ENCODE measurements at places on chromosomes 12 and 14. TPM values are rescaled to one million over a fixed set of nuclear protein-coding genes. Genes with fewer than 3 reads are reported as not detected.
A peak's percentile ranks its signal among the peaks of the same experiment; 100 is the strongest.

- peak; percentile 50 for ATAC-seq
Observed at GRCh38 chr12:7915661-7916403, 20.2 kb downstream of the SLC2A3 start.

DNA sequence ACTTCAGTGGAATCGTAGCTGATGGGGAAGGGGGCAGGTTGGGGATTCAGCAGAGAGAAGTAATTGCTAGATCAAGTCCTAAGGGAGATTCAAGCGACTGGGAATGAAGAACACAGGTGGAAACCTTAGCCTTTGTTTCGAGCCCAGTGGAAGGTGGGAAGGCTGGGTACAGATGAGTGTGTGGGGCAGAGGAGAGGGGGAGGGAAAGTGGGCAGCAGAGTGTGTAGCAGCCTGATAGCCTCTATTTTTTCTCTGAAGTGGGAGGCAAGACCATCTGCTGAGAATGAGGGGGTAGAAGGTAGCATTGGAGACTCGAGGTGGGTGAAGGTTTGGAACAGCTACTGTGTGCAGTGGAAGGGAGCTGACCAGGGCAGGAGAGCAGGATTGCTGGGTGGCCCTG lies 91.0 kb downstream of the ADCK1 start:
- no peak for ATAC-seq

DNA sequence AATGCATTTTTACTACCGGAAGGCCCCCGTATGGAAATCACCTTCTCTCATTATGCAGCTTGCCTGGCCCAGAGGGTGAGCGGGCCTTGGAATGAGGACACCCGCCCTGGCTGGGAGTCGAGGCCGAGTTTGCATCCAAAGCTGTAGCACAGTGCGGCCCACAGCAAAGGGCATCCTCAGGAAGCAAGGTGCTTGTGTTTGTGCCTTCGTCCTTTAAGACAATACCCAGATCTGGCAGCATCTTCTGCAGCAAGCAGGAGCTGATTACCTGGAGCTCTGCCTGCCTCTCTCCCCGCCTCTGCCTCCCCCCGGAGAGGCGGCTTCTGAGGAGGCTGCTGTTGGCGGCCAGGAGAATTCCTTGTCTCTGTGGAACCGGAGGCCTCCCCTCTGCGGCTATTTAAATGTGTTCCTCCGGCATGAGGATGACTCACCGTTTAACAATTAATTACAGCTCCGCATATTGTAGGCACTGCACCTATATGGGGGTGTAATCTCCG lies 145.3 kb downstream of the CACNA1C start:
- no peak for ATAC-seq

DNA sequence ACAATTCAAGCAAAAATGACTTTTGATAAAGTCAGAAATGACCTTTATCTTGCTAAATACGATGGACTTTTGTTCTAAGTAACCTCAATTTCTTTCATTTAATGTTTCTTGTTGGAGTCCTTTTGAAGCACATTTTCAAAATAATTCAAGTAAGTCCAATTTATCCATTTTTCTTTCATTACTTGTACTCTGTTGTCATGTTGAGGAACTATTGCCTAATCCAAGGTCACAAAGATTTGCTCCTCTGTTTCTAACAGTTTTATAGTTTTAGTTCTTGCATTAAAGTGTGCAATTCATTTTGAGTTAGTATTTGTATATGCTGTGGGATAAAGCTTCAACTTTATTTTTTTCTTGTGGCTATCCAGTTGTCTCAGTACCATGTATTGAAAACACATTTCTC lies 66.7 kb downstream of the CCER1 start:
- no peak for ATAC-seq

GRCh38 chr14:64303471-64303917 lies 9.3 kb upstream of the ESR2 start:
- ATAC-seq, result peak; percentile 58

The COX8C gene
- total RNA-seq, result not detected

The ZNF10 gene
- 6.2 TPM for total RNA-seq

Measured in activated T-helper 17 cell treated with anti-CD3 and anti-CD28 coated beads, Interleukin-2, amount 50 U/mL, for 72 hours (primary cell).